ENCODE measurements at places on chromosomes 1 and 21. TPM values are rescaled to one million over a fixed set of nuclear protein-coding genes. Genes with fewer than 3 reads are reported as not detected.

DNA sequence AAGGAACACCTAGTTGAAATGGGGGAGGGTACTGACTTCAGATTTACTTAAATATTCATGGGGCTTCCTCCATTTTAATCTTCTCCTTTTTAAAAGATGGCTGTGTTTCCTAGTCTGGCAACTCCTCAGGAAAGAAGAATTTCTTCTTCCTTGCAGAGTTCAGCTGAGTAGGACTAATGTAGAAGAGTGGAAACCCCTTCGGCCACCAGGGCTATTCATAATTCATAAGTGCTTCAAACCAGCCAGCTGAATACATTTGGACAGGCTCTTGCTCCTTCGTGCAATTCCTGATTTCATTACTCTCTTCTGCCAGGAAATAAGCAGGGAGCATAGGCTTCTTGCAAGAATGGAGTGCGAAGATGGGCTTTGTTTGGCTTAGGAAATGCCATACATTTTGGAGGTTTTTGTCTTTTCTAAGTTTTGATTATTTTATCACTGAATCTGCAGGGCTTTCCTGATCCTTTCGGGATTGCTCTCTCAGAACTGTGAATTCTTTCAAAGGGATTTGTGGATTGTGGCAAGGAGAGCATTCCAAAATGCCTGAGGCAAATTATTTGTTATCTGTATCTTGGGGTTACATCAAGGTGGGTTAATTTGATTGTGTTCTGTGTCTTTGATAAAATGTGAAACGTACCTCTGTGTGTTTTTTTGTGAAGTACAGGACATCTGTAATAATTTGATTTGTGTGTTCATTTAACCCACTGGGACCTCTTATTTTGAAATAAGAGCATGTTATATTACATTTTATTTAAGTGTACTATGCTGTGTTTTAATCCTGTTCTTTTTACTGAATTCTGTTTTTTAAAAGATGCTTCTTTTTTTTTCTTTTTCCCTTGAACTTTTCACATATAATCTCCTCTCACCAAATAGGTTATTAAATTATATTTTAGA, 179.4 kb upstream of the SGIP1 start:
- no peaks in the 10 kb centered on the region for H3K27me3 ChIP-seq
- no peaks in the 10 kb centered on the region for H3K36me3 ChIP-seq
- no peak overlapping the region for H3K27ac ChIP-seq
- no peak for DNase-seq
- H3K4me1 ChIP-seq, result peaks cover 85% of the 10 kb centered on the region
- no peak overlapping the region for H3K4me3 ChIP-seq

LDLRAD2 gene
- total RNA-seq, result 0.08 TPM

DNA sequence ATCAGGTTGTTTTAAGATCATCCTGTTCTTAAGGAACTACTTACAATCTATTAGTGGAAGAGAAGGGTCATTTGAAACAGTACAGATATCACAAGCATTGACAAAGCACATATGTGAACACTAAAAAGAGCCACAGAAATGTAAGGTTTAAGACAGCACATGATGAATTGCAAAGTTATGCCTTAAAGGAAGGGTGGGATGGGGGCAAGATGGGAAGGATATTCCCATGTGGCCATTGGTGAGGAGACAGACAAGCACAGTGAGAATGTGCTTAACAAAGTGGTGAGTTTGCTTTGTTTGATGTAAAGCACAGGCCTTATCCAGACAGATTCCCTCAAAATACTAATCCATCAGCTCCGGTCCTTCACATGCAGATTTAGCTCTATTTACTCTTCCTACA, 151.6 kb upstream of the IVNS1ABP start:
- no peaks in the 10 kb centered on the region for H3K36me3 ChIP-seq
- H3K27ac ChIP-seq, result no peak overlapping the region
- H3K4me3 ChIP-seq, result no peak overlapping the region
- no peaks in the 10 kb centered on the region for H3K4me1 ChIP-seq

- H3K4me3 ChIP-seq, result peak overlapping the region; percentile 75
- H3K36me3 ChIP-seq, result no peaks in the 10 kb centered on the region
- peaks cover 11% of the 10 kb centered on the region for H3K4me1 ChIP-seq
Observed at GRCh38 chr1:3772027-3772714, 378 bp upstream of the SMIM1 start.

GRCh38 chr1:205575294-205575885, 56.4 kb downstream of the ELK4 start:
- H3K4me1 ChIP-seq, result no peaks in the 10 kb centered on the region
- H3K36me3 ChIP-seq, result no peaks in the 10 kb centered on the region
- H3K27ac ChIP-seq, result no peak overlapping the region
- no peaks in the 10 kb centered on the region for H3K27me3 ChIP-seq
- no peak for DNase-seq

GJA9 gene
- total RNA-seq, result not detected

CELA3B gene
- total RNA-seq, result 1.9 TPM

DNA sequence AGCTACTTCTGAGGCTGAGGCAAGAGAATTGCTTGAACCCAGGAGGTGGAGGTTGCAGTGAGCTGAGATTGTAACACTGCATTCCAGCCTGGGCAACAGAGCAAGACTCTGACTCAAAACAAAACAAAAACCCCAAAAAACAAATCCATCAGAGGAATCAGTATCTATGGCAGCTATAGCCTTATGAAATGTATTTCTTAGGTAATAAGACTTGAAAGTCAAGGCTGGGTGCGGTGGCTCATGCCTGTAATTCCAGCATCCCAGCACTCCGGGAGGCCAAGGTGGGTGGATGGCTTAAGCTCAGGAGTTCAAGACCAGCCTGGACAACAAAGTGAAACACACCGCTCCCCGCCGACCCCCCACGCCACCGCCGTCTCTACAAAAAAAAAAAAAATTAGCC, 31.1 kb upstream of the EYA3 start:
- H3K27ac ChIP-seq, result no peak overlapping the region
- H3K36me3 ChIP-seq, result no peaks in the 10 kb centered on the region
- no peaks in the 10 kb centered on the region for H3K27me3 ChIP-seq
- no peak overlapping the region for H3K4me3 ChIP-seq
- DNase-seq, result no peak

Data from heart left ventricle (tissue), 16 donors.